ENCODE measurements at places on chromosomes 1 and 21. TPM values are rescaled to one million over a fixed set of nuclear protein-coding genes. Genes with fewer than 3 reads are reported as not detected.
A peak's percentile ranks its signal among the peaks of the same experiment; 100 is the strongest.

GRCh38 chr1:87678266-87678665 is 349.6 kb downstream of the LMO4 start:
- DNase-seq: no peak

DNA sequence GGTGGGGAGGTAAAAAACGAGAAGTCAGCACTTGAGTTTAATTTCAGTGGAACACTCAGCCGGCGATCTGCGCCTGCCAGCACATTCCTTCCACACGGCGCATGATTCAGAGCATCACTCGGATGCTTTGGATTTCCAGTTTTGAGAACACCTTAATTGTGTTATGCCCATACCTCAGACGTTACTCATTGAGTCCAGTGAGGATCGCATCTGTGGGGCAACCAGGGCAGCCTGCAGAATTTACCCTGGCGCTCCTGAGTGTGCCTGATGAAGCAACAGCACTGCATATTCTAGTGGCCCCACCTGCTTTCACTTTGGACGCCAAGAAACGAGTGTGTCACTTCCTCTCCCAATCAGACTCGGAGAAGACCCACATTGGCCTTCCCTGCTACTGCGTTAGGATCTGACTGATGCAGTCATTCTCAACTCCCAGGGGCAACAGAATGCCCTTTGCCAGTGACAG is 19.9 kb downstream of the FAM89A start:
- DNase-seq: no peak

The FAM110D gene
- 0.51 TPM for polyA plus RNA-seq

The FAF1 gene
- 47.1 TPM for polyA plus RNA-seq

The OR6K3 gene
- not detected for polyA plus RNA-seq

GRCh38 chr21:33071770-33072306 is 1.9 kb downstream of the OLIG1 start:
- DNase-seq: peak; percentile 35

The ARHGAP30 gene
- 5.7 TPM for polyA plus RNA-seq

- DNase-seq: no peak
Measured at GRCh38 chr1:231806623-231807495, 180.3 kb downstream of the DISC1 start.

The SPRR5 gene
- polyA plus RNA-seq: not detected

GRCh38 chr1:222096476-222096772 is 354.5 kb upstream of the DUSP10 start:
- DNase-seq: no peak

The TMEM240 gene
- 3.9 TPM for polyA plus RNA-seq

- peak; percentile 94 for DNase-seq
Measured at GRCh38 chr1:28860332-28861073, 48.5 kb downstream of the OPRD1 start.

The CELA2A gene
- polyA plus RNA-seq: 0.18 TPM

The COL9A2 gene
- 11.0 TPM for polyA plus RNA-seq

- no peak for DNase-seq
Measured at GRCh38 chr1:35164893-35165292, 28.1 kb downstream of the SFPQ start.

- DNase-seq: peak; percentile 95
Measured at GRCh38 chr1:17109892-17110554, 9.2 kb downstream of the PADI2 start.

- no peak for DNase-seq
Measured at GRCh38 chr1:91045284-91045683, 23.4 kb upstream of the ZNF644 start.

DNA sequence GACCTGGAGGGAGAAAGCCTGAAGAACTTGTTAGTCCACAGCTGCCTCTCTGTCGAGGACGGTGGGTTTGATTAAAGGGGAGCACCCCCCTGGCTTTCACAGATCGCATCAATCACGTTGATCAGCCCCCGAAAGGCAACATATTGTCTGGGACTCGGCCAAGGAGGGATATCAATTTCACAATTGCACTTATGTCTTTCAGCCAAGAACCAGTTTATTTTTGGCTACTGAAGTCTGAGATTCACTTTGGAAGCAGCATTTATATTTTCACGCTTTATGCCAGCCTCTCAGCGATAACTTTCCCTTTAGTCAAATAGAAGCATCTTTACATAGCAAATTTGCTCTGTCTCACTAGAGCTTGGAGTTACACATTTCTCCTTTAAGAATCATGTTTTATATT is 253.2 kb upstream of the RRP15 start:
- DNase-seq: no peak

The MPL gene
- polyA plus RNA-seq: 0.21 TPM

GRCh38 chr1:156624814-156625435 is 5.7 kb downstream of the HAPLN2 start:
- no peak for DNase-seq

DNA sequence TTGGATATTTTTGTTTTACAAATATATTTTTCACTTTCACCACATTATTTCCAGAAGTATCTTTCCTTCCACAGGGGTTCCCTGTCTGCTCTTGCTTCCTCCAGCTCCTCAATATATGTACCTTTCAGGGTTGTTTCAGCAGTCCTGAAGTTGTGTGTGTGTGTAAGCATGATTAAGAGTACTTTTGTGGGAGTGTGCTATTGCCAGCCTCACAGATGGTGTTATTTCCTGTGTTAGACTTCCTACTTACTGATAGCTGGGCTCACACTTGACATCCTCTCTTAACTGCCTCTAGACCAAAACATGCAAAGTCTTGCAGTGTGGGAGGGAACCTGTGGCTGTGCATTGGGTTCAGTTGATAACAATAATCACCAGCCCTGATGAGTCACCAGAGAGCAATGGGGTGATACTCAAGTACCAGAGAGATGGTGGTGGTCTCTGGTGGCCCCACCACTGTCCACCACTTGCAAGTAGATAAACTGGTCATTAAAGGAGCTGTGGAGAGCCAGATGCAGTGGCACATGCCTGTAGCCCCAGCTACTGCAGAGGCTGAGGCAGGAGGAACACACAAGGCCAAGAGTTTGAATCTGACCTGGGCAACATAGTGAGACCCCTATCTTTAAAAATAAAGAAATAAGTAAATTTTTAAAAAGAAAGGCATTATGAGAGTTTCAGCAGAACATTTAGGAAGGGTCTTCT is 126.7 kb downstream of the NR5A2 start:
- DNase-seq: peak; percentile 26

GRCh38 chr1:106749906-106750305 is 306.6 kb upstream of the PRMT6 start:
- DNase-seq: no peak

GRCh38 chr21:17250778-17251241 is 262.0 kb upstream of the CXADR start:
- no peak for DNase-seq

The SMIM1 gene
- 66.0 TPM for polyA plus RNA-seq

The SSX2IP gene
- polyA plus RNA-seq: 96.4 TPM

The DMRTA2 gene
- not detected for polyA plus RNA-seq

The XCL2 gene
- polyA plus RNA-seq: 2.0 TPM

GRCh38 chr1:39407896-39408640 is 83.4 kb upstream of the BMP8A start:
- DNase-seq: peak; percentile 73

DNA sequence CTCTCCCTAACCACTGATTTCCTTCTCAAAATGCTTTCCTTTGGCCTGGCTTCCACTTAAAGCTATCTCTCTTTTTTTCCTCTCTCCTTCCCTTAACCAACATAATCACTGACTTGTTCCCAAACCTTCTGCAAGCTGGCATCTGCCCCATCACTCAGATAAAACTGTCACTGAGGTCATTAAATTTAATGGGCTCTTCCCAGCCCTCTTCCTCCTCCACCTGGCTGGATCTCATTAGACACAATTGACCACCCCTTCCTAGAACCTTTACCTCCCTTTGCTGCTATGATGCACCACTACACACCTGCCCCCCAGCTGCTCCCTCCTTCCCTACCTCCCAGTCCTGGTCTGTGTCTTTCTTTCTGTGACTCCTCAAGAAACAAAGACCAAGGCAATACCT is 44.0 kb upstream of the GJB5 start:
- DNase-seq: no peak

- no peak for DNase-seq
Measured at GRCh38 chr1:199204231-199204630, 565.4 kb downstream of the PTPRC start.

DNA sequence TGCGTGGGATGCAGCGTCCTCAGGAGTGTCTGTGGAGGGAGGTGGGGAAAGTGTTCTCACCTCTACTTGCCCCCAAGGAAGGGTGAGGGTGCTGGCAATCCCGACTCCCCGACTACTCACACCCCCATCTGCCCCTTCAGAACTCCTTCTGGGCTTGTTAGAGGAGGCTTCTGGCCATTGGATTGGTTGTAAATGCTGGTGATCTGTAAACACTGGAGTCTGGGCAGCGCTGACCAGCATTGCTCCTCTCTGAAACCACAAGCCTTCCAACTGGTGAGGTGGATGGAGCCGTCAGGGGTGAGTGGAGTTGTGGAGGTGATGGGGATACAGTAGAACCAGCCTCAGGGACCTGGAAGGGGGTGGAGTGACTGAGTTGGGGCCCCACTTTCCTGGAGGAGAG is 59.3 kb downstream of the NKAIN1 start:
- no peak for DNase-seq
